ENCODE measurements at places on chromosomes 11 and 22.
A peak's percentile ranks its signal among the peaks of the same experiment; 100 is the strongest.

GRCh38 chr22:47718337-47718736, 955.9 kb downstream of the TBC1D22A start:
- DNase-seq, result no peak

GRCh38 chr11:95922099-95922498, 1.8 kb downstream of the MTMR2 start:
- no peak for DNase-seq

GRCh38 chr22:37659066-37659896, 758 bp downstream of the PDXP start:
- DNase-seq, result peak; percentile 29

DNA sequence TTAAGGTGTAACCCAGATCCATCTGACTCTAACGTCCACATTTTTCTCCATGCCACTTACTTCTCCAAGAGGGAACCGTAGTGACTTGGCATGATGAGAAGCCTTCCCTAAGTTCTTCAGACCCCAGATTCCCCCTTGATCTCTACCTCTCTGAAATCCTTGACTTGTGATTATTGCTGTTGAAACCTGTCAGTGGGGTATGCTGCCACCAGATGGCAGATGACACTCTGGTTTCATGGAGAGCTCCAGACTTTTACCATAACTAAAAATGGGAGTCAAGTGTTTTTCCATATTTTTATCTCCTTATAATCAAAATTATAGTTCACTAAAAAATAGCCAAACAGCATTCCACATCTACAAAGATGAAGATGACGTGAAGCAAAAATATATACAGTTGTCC, 504.2 kb downstream of the SOX6 start:
- DNase-seq, result no peak

DNA sequence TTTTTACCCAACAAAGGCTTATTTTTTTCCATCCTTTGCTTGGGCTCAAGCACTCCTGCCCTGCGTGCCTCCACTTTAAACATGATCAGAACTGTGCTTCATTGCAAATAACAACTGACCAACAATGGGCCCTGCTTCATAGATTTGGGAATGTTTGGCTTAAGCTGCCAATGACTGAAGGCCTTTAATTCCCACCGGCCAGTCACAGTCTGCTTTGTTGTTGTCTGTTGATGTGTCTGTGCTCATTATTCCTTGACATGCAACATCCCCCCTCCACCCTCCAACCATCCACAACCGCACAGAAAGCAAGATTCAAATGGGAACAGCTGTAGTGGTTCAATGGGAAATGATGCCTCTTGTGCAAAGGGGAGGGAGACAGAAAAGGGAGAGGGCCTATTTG, 23.0 kb downstream of the PAX6 start:
- DNase-seq, result no peak

Data from CD4-positive, alpha-beta T cell treated with Interleukin-4 for 1 hour (primary cell).